BJ (cell line): ENCODE measurements at places on chromosomes 2 and 18.

- no peak for DNase-seq
Observed at GRCh38 chr18:52546686-52547346, 206.8 kb downstream of the DCC start.

- no peak for DNase-seq
Observed at GRCh38 chr2:4219571-4219970, 516.2 kb downstream of the DCDC2C start.

DNA sequence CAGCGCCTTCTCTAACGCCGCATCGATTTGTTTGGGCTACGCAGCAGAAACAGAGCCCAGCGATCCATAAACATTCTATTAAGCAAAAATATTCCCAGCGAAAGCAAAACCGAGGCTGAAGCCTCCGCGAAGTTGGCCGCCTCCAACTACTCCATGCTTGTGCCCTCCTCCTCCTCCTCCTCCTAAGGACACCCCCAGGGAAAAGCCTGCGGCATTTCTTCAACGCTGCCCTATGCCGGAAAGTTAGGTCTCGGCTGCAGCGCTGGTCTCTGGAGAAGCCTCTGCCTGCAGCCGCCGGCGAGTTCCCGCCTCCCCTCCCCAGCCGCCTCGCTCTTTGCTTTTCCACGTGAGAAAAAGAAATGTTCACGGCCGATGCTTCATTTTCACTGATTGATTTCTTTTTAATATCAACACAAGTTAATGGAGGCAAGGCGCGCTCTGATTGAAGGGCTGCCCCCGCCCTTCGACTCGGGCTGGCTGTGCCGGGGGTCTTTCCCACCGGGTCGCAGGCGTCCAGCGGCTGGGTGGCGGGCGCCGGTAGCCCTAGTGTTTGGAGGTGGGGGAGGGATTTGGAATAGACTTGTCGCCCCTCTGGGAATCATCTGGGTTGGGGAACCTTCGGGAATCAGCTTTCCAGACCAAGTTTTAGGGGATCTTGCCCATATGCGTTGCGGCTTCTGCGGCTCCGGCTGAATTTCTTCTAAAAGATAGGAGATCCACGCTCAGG lies 3.9 kb downstream of the NRP2 start:
- DNase-seq, result no peak

GRCh38 chr2:162967147-162967546 lies 128.6 kb upstream of the KCNH7 start:
- DNase-seq, result no peak

DNA sequence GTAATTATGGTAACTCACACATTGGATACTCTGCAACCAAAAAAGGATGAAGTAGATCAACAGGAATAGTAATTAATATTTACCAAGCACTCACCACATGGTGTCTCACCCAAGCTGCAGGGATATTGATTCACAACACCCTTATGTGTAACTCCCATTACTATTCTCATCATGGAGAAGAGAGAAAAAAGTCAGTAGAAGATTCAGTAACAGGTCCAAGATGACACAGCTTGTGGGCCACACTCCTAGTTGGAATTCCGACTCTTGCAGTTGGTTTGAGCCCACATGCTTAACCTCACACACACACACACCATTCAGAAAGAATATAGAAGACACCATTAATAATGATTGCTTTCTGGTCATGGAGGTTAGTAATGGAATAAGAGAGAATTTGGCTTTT lies 1.7 kb upstream of the MLPH start:
- no peak for DNase-seq

DNA sequence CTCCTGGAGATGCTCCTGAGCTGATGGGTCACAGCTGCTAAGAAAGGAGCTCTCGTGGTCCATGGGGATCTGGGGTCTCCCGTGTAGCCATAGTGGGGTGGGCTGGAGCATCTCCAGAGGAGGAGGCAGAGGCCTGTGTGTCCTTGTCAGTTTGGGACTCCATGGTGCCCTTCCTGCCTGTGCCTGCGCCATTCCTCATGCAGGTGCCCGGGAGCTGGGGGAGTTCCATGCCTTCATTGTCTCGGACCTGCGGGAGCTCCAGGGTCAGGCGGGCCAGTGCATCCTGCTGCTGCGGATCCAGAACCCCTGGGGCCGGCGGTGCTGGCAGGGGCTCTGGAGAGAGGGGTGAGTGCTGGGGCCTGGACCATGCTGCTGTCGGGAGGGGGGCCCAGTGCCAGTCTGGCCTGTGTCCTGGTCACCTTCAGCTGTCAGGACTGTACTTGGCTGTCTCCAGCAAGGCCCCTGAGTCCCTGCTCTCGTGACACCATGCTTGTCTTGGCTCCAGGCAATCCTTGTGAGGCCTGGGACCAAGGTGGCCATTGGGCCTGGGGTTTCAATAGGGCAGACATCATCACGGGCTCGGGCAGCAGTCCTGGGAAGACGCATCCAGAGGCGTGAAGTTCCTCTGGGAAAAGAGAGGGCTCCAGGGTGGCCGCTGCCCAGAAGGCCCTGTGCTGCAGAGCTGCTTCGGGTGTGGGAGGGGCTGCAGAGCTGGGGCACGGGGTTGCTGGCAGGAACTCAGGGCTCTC lies 7.3 kb downstream of the CAPN10 start:
- no peak for DNase-seq

GRCh38 chr2:138780446-138780880 lies 273 bp upstream of the NXPH2 start:
- DNase-seq, result no peak

GRCh38 chr2:80291656-80292055 lies 12.9 kb downstream of the LRRTM1 start:
- no peak for DNase-seq

DNA sequence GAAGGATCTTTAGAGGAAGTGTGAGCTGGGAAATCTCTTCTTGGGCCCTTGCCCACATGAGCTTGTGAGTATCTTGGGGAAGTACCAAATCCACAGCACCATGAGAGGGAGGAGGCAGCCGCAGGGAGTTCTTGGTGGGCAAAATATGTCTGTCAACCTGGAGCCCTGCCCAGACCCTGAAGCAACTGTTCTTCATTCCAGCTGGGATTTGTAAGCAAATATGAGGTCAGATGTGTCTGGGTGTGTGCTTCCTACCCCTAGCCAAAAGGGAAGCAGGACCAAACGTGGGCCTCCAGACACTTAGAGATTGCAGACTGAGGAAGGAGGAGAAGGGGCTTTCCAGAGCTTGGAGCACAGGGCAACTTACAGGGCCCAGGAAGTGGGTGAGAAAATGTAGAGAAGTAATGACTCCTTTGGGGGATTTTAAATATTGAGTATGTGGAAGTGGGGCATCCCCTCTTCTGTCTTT lies 41.9 kb downstream of the TMEM247 start:
- peak; percentile 64 for DNase-seq

GRCh38 chr18:56807901-56808300 lies 156.7 kb downstream of the WDR7 start:
- DNase-seq, result no peak

- DNase-seq, result no peak
Observed at GRCh38 chr18:48217258-48218250, 191.6 kb downstream of the ZBTB7C start.

- DNase-seq, result peak; percentile 52
Observed at GRCh38 chr18:61551586-61551985, 218.4 kb downstream of the CDH20 start.
